ENCODE measurements at places on chromosomes 5 and 9.

DNA sequence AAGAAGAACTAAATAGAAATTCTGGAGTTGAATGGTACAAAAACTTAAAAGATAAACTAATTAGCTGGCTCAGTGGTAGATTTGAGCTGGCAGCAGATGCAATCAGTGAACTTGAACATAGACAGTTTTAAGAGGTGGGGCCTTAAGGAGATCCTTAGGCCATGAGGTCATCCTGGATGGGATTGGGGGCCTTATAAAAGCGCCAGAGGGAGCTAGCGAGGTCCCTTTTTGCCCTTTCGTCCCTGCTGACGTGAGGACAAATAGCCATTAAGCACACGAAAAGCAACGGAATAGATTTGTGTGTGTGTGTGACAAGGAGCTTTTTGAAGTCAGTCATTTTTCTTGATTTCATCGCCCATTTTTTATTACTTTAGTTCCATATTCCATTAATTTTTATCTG, 83.3 kb downstream of the ZNF354C start:
- no peak for DNase-seq

GRCh38 chr9:103410059-103410458, 414.9 kb downstream of the CYLC2 start:
- DNase-seq, result no peak

GRCh38 chr5:10329446-10329819, 21.7 kb upstream of the CMBL start:
- DNase-seq, result no peak

GRCh38 chr5:149576021-149576420, 5.3 kb upstream of the ARHGEF37 start:
- DNase-seq, result no peak

DNA sequence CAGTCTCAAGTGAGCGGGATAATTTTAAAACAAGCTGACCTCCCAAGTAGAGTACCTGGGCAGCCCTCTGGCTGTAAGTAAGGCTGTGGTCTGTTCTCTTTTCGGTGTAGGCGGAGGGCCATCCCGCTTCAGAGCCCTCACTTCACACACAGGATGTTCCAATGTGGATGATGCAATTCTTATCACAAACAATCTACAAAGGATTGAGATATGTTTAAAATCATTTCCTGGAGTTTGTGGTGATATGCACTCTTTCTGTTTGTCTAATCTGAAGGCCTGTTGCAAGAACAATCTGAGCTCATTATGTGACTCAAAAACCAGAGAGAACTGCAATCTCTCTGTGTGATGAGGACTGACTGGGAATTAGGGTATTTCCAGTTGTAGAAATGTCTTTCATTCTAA, 42.5 kb downstream of the ITGA2 start:
- DNase-seq, result no peak

GRCh38 chr5:54703133-54703532, 185.6 kb downstream of the SNX18 start:
- DNase-seq, result no peak

- no peak for DNase-seq
Measured at GRCh38 chr5:93193431-93194347, 387.3 kb downstream of the NR2F1-AS1 start.

GRCh38 chr9:87655731-87656130, 70.2 kb upstream of the CTSL start:
- no peak for DNase-seq

DNA sequence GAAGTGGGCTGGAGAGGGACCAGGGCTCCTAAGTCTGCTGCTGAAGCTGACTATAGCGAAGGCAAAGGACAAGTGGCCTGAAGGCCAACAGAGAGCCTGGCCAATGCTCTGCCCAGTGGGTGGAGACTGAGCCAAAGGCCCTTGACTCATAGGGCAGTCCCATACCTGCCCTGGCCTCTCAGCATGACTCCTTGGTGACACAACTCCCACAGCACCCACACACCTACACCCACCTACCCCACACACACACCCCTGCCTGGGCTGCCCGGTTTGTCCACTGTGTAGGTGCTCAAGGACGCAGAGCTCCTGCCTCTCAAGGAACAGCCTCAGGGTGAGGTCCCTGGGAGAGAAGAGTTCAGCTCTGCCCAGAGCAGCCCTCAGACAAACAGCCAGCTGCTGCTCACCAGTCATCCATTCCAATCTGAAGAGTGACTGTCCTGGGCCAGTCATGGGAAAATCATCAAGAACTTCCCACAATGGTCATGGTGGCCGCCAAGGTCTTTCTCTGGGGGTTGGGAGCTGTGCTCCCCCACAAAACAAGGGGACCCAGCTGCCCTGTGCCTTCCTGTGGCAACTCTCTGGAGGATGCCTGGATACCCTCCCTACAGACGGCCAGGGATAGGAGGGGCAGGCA, 5.0 kb downstream of the TNIP1 start:
- no peak for DNase-seq

Data from activated CD8-positive, alpha-beta memory T cell treated with anti-CD3 and anti-CD28 coated beads for 1 hour (primary cell).